ENCODE measurements at places on chromosomes 3 and 15.

DNA sequence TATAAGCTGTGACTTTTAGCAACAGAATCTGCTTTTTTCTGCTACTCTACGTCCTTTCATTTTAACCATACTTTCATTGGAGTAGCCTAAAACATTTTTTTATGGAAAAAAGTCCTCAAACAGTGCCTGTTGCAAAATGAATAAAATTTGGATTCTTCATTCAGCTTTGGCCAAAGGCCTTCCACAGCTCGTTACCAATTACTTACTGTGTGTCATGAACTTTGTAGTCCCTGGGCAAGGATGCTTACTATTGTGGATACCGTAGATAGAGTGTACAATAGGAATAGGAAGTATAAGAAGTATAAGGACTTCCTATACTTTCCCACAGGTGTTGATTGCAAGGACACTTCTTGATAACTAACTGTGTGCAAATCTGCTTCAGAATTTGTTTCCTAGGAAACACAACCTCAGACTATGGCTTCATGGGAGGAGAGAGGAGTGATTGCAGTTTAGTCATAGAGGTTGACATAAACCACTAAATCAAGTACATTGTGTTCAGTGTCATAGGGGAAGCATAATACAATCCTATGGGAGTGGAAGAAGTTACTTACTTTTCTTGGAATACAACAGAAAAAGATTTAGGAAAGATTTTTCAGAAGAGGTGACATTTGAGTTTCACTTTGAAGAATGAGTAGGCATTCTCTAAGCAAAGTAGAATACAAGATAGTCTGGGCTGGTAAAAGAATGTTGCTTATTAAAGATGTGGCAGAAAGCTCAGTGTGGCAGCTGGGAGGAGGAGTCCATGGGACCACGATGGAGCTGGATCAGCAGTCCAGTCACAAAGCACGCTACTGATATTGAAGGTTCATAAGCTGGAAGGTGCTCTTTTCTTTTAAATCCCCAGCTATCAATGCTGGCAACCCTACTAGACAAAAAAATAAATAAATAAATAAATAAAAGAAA, 309.7 kb upstream of the TPRG1 start:
- DNase-seq, result no peak

DNA sequence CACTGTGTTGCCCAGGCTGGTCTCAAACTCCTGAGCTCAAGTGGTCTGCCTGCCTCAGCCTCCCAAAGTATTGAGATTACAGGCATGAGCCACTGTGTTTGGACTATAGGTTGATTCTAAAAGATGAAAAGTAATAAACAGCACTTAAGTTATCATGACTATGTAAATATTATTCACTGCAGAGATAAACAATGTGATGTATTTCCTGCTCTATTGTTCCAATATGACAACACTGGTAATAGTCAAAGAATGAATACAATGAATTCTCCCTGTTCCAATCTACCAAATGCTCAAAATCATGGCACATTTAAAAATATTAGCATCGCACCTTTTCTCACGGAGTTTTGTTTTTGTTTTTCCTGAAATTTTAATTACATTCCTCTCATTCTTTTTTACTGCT, 36.8 kb upstream of the TBL1XR1 start:
- no peak for DNase-seq

- DNase-seq, result no peak
Measured at GRCh38 chr3:126848991-126849390, 133.9 kb upstream of the PLXNA1 start.

- DNase-seq, result no peak
Measured at GRCh38 chr3:463252-464192, 267.0 kb downstream of the CHL1 start.

DNA sequence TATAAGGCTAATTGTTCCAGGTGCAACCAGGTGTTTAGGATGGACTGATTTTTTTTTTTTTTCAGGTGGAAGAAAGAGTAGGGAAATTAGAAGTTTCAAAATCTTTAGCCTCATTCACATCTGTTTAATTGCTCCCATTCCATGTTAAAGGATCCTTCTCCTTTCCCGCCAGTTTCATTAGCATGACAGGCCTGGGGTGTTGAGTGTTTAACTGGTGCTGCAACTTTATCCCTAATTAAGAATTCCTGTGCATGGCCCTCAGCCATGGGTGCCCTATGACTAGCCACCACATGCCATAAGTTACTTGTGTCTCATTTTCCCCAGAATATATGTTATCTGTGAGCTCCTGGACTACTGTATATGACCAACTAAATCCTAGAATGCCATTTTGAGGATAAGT, 501.4 kb downstream of the NSUN3 start:
- no peak for DNase-seq

DNA sequence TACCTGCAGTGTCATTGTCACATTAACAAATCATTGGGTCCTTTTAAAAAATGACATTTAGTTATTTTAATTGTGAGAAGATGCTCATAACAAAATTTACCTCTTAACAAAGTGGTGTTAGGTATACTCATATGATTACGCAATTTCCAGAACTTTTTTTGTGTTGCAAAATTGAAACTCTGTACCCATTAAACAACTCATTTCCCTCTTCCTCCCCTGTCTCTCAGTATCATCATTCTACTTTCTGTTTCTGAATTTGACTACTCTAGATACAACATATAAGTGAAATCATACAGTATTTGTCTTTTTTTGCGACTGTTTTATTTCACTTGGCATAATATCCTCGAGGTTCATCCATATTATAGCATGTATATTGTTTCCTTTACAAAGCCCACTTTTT, 58.7 kb upstream of the CHST2 start:
- no peak for DNase-seq
